KG1 (cell line): ENCODE measurements at places on chromosomes 3 and 15.

DNA sequence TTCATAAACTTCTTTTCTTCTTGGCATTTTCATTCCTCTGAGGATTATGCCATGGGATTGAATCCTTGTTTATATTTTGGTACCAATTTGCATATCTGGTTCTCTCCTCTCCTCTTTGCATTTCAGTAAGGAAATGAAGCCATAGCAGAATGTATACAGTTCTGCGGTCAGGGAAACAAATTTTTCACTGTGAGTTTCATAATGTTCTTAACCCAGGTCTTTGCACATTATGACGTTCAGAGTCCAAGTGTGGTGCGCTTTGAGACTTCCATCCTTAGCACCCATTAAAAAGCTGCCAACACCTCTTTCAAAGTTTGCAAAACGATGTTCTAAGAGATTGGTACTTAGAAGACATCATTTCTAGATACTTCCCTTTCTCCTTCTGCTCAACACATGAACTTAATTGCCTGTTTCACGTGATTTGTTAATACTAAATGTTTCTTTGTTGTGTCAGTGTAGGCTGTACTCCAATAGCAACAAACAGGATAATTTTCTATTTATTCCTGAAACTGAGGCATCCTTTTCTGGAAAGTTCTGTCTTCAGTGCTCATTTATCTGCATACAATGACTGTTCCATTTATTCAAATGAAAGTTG, 953.1 kb upstream of the NR2F2 start:
- DNase-seq = no peak

DNA sequence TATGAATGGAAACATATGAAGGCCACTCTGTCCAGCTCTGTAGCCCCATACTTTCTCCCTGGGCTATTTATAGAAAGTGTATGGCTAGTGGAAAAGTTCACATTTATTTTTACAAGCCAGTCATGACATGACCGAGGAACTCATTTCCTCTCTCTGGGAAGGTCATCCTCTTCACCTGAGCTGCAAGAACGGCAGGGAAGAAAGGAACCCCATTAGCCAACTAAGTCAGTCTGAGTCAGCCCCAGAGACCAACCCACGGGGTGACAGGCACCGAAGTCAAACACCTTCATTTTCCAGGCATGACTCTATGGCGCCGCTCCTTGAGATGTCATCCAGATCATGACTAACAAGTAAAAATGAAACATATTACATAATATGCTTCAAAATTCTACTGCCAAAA, 4.8 kb downstream of the PAQR9 start:
- no peak for DNase-seq

DNA sequence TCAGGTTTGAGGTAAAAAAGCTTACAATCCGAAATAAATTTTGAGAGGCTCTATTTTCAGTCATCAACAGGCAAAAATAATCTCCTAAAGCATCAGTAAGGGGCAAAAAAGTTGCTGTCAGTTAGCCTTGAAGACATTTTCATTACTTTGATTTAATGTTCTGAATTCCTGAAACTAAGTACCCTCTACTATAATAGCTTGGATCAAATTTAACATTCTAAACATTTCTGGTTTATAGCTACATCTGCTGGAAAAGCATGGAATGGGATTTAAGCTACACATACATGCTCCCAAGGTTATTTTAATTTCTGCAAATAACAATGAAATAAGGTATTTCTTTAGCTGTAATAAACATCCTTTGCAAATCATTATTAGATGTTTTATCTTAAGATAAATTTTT, 245.4 kb downstream of the ULK4 start:
- DNase-seq = no peak

DNA sequence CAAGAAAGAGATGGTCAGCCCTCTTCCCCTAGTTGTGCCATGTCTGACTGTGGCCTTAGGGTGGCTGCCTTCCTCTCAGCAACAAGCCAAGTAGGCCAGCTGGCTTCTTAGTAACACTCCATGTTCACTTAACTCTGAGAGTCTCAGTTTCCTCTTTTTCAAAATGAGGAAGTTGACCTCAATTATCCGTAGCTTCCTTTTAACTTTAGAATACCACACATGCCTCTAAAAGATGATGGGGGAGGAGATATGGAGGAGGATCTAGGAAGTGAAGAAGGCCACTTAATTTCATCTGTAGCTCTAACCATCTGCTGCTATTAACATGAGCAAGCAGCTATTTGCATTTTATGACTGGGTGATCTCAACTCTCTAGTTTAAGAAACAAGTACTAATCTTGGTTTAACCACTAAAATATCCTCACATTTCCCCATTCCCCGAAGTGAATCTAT, 32.9 kb downstream of the CD200R1L start:
- peak; percentile 80 for DNase-seq
